GM03348 (cell line): ENCODE measurements at places on chromosomes 2 and 18.

DNA sequence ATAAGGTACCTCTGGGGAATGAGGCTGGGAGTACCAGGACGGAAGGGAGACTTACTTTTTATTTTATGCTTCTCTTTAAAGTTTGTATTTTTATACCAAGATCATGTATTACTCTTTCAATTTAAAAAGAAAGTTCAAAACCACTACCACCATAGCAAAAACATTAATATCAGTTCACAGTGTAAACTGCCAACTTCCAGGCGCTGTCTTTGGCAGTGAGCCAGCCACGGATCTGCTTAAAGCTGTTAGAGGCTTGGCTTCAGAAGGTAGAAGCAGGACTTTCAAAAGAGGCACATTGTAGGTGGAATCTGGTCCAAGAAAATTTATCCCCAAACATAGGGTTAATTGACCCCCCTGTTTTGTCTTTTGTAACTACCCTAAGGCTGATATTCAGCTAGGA is 74.8 kb downstream of the B3GNT2 start:
- DNase-seq = no peak

DNA sequence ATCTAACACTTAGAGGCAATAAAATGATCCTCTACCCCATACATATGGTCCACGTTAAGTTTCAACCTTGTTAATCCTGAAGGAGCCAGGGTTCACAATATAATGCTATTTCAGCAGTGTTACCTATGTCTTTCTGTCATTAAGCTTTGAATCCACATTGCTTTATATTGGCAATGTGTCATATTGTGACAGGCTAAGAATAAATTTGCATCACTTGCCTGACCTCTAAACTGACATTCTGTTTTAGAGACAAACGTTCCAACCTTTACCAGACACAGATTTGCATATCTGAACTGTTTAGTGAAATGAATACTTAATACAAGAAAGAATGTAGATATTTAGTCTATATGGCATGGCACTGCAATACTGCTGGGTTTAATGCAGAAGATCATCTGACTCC is 98.4 kb downstream of the UNC80 start:
- no peak for DNase-seq

DNA sequence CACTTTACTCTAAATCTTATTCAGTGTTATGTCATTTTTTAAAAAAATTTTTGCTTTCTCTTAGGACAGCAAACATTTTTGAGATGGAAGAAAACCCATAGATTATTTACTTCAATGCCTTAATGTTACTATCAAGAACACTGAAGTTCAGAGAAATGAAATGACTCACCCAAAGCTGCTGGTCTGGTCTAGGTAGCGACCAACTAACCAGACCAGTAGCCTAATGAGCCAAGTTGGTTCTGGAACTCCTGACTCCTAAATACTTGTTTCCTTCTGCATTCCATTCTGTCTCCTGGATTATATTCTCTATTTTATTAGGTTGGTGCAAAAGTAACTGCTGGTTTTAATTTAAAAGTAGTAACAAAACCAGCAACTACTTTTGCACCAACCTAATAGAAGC is 35.4 kb downstream of the SLC8A1 start:
- no peak for DNase-seq

DNA sequence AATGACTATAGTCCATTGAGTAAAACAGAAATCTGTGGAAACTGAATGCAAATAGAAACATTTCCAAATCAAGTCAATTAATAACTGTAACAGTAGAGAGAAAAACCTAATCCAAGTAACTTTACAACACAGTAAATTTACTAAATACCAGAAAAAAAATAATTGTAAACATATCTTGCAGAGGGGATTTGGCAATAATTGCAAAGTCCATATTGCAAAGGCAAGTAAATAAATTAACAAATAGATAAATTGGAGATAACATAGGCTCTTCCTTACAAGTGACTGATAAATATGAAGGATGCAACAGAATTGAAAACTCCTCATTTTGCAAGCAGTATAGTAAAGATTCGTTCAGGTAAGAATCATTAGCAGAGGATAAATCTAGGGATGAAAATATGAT is 65.0 kb downstream of the SMC6 start:
- no peak for DNase-seq

- DNase-seq = no peak
Measured at GRCh38 chr2:156625360-156626170, 189.4 kb downstream of the GPD2 start.

DNA sequence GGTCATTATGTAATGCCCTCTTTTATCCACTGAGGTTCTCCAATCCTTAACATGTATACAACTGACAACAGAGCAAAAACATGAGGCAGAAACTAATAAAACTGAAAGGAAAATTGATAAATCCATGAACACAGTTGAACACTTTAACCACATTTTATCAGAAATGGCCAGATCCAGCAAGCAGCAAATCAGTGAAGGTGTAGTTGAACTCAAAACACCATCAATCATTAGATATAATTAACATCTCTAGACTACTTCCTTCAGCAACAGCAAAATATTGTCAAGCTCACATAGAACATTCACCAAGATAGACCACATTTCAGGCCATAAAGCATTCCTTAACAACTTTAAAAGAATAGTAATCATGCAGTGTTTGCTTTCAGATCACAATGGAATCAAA is 72.9 kb downstream of the HS6ST1 start:
- no peak for DNase-seq

DNA sequence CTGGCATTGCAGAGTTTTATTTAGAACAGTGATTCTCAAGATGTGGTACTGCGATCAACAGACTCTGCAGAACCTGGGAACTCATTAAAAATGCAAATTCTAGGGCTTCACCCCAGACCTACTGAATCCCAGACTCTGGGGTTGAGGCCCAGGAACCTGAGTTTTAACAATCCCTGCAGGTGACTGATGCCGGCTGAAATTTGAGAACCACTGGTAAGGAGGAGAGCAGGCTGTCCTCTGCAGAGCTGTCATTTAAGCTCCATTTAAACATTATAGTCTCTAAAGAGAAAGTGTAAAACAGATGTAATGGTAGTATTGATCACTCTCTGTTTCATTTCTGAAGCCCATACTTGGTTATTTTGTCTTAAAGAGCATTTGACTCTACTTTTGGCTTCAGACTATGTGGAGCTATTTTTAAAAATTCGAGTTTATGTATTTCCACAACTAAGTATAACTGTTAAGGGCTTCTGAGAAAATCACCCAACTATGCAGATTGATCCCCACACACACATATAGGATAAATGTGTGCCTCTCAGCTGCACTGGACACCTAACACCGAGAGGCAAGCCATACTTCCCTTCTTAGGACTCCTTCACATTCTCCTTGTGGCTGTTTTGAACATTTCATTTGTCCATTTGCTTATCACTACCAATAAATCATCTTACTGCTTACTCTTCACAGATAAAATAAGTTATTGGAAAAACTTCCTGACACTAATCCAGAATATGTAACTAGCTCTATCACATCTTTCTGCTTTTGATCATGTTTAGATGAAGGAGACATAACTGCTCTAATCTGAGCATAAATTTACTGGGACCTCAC is 487.5 kb downstream of the DLGAP1 start:
- no peak for DNase-seq

GRCh38 chr2:140256080-140256479 is 1475.9 kb upstream of the NXPH2 start:
- no peak for DNase-seq

GRCh38 chr2:9768388-9768787 is 74.9 kb upstream of the TAF1B start:
- no peak for DNase-seq

GRCh38 chr2:158995677-158996049 is 27.2 kb downstream of the TANC1 start:
- DNase-seq = no peak

DNA sequence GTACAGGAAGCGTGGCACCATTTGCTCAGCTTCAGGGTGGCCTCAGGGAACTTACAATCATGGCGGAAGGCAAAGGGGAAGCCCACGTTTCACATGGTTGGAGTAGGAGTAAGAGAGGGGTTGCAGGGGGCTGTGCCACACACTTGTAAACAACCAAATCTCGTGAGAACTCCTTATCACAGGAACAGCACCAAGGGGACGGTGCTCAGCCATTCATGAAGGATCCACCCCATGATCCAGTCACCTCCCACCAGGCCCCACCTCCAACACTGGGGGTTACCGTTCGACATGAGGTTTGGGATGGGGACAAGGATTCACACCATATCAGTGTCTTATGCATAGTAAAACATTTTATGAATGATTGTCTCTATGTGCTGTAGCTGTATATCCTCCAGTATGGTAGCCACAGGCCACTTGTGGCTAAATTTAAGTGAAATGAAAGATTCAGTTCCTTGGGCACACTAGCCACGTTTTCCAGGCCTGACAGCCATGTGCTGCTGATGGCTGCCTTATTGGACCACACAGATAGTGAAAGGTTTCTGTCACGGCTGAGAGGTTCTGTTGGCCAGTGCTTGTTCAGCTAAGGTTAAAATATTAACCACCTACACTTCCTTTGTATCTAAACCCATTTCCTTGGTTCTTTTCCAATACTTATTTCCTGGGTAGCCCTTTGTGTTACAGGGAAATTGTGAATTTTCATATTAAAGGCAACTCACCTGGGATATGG is 77.3 kb downstream of the AGAP1 start:
- no peak for DNase-seq

GRCh38 chr2:203237346-203238238 is 1.2 kb upstream of the CYP20A1 start:
- DNase-seq = no peak

DNA sequence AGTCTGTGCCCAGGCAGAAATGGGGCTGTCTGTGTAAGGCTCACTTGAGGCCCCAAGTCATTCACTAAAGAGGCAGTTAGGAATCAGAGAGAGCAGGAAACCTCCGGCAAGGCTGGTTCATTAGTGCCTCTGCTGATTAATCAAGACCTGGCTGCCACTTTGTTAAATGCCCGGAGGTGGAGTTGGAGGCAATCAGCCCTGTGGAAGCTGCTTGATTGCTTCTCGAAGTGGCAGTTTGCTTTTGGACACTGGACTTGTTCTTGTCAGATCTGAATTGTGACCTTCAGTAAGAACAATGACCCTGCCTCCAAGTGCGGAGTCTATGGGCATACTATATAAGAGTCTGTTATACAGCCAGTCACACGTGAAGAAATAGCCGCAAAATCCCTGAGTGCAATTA is 183.9 kb upstream of the LINC00305 start:
- DNase-seq = no peak

DNA sequence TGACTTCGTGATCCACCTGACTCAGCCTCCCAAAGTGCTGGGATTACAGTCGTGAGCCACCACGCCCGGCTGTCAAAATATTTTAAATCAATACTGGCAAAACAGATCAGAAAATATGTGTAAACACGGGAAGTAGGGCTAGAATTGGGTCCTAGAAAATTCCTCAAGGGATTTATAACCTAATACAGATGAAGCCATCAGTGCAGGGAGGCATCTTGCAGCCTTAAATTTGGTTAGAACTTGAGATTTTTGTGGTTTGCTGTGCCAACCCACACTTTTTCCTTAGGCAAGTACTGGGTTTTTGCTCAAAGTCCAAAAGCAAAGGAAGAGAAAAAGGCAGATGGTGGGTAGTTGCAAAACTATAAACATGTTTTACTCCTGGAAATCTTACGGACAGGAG is 33.7 kb upstream of the NFE2L2 start:
- peak; percentile 62 for DNase-seq

- DNase-seq = no peak
Measured at GRCh38 chr2:25265802-25266201, 75.9 kb downstream of the DNMT3A start.

- DNase-seq = no peak
Measured at GRCh38 chr2:234533626-234534025, 36.7 kb upstream of the ARL4C start.

- DNase-seq = no peak
Measured at GRCh38 chr2:595831-596592, 81.2 kb downstream of the TMEM18 start.

DNA sequence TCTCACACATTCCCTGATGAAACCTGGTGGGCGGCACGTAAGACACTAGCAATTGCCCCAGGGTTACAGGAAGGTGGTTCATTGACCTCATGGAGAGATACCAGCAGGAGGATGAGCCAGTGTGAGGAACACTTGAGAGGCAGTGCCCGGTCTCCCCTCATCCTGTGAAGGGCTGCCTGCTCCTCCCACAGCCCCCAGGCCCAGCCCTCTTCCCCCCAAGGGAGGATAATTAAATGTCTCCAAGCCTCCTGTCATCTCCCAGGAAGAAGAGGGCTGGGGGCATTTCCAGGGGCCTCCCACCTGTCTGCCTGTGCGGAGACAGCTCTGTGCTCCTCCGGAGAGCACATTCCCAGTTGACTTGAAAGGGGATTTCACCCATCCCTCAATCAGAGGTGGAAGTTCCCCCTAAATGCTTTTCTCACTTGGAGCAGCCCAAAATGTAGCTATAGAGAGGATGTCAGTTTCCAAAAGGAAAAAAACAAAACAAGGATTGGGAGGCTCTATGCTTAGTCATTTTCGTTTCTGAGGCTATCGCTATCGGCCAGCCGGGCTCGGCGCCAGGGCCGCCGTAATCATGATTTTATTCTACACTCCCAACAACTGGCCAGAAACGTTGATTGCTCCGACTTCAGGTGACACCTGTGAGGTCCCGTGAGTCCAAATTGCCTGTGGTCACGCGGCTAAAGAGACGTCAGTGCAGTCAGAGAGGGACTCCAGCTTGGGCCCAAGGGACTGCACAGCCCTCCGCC is 7.1 kb downstream of the KCNF1 start:
- no peak for DNase-seq

DNA sequence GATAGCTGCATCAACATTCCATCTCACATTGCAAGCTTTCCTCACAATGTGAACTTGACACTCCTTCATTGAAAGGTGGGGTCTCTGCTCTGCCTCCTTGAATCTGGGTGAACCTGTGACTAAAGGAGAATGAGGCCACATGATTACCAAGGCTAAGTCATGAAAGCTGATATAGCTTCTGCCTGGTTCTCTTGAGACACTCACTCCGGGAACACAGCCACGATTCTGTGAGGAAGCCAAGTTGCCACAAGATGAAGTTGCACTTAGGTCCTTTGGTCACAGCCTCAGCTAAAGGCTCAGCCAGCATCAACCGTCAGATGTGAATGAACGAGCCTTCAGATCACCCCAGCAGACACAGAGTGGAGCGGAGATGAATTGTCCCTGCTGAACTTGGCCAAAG is 94.7 kb upstream of the FAM136A start:
- no peak for DNase-seq

DNA sequence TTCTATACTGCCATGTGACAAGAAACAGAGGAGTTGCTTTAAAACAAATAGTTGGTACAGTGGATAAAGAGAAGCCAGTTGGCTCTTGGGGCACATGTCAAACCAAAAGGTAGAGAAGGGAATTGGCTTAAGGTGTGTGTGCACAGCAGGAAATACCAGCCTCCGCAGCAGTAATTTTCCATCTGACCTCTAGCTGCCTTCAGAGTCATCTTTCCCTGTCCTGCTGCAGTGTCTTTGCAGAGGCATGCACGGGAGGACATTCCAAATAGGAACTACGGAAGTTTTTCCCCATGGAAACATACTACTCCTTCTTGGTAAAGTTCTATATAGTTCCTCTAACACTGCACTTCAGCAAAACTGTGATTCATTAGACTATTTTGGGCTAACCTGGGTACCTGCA is 99.5 kb downstream of the RAB3GAP1 start:
- no peak for DNase-seq

DNA sequence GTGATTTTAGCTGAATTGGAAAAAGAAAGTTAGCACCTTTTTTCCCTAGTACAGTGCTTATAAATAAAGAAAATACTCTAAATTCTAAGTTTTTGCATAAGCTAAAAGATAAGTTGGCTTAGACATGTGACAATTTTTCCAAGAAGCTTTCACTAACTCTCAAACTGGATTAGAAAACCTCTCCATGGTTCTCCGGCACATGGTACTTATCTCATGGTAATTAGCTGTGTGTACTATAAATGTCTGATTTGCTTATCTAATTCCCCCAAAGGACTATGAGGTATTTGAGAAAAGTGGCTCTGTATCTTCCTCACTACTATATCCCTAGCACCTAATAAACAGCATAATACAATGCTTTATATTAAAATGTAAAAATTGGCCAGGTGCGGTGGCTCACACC is 71.1 kb downstream of the ROCK1 start:
- no peak for DNase-seq
